ENCODE measurements at places on chromosomes 12 and 14.
A peak's percentile ranks its signal among the peaks of the same experiment; 100 is the strongest.

DNA sequence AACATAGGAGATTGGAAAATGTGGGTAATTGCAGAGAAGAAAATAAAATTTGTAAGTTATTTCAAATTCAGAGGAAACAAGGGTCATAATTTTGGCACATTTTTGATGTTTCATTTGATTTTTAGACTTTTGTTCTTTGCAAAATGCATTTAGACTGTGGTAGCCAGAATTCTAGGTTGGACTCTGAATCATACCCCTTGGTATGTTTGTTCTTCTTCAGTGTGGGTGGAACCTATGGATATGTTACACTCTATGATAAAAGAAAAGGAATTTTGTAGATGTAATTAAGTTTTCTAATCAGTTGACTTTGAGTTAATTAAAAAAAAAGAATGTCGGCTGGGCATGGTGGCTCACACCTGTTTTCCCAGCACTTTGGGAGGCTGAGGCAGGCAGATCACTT lies 827.0 kb downstream of the AACS start:
- no peak for DNase-seq
- no peak overlapping the region for H3K27ac ChIP-seq
- no peaks in the 10 kb centered on the region for H3K4me1 ChIP-seq
- H3K36me3 ChIP-seq = no peaks in the 10 kb centered on the region
- H3K27me3 ChIP-seq = no peaks in the 10 kb centered on the region

DNA sequence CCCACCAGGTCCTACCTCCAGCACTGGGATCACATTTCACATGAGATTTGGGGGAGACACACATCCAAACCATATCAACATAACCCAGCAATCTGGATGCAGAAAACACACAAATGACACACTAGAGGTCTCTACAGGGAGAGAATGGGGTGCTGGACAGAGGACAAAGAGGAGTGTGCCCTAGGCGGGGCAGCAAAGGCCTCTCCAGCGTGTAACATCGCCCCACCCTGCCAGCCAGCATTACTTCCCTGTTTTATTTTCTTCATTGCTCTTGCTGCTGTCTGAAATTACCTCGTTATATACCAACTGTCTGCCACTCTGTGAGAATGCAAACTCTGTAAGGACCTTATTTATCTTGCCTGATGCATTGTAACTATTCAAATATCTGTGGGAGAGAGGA lies 61.1 kb downstream of the RIMBP2 start:
- DNase-seq = no peak
- no peak overlapping the region for H3K27ac ChIP-seq
- H3K4me3 ChIP-seq = no peak overlapping the region
- H3K27me3 ChIP-seq = no peaks in the 10 kb centered on the region

GRCh38 chr14:59482541-59483331 lies 1.5 kb downstream of the L3HYPDH start:
- peaks cover 19% of the 10 kb centered on the region for H3K4me1 ChIP-seq
- H3K27ac ChIP-seq = peak overlapping the region; percentile 80
- H3K27me3 ChIP-seq = no peaks in the 10 kb centered on the region
- no peak for DNase-seq
- H3K4me3 ChIP-seq = no peak overlapping the region

- DNase-seq = no peak
- no peak overlapping the region for H3K4me3 ChIP-seq
- no peaks in the 10 kb centered on the region for H3K27me3 ChIP-seq
- H3K27ac ChIP-seq = no peak overlapping the region
- no peaks in the 10 kb centered on the region for H3K4me1 ChIP-seq
These were observed 21.8 kb upstream of the SPPL3 start for GRCh38 chr12:120925740-120926563.

DNA sequence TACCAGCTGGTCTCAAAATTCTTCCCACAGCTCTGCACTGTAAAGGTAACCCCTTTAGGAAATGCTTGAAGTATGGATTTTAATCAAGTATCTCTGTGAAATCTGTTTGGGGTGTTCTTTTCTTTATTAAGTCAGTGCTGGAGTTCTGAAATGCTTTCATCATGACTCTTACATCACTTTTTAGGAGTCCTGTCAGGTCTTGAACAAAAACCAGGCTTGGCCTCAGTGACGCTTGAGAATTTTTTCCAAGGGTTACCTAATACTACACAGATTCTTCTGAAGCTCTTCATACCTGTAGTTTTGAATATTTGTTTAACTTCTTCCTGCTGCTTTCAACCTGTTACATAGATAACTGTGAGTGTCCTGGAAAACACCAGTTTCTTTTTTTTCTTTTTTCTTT lies 47.0 kb upstream of the KCNH3 start:
- H3K27me3 ChIP-seq = no peaks in the 10 kb centered on the region
- no peaks in the 10 kb centered on the region for H3K4me1 ChIP-seq
- DNase-seq = no peak
- H3K36me3 ChIP-seq = no peaks in the 10 kb centered on the region
- H3K27ac ChIP-seq = no peak overlapping the region

DNA sequence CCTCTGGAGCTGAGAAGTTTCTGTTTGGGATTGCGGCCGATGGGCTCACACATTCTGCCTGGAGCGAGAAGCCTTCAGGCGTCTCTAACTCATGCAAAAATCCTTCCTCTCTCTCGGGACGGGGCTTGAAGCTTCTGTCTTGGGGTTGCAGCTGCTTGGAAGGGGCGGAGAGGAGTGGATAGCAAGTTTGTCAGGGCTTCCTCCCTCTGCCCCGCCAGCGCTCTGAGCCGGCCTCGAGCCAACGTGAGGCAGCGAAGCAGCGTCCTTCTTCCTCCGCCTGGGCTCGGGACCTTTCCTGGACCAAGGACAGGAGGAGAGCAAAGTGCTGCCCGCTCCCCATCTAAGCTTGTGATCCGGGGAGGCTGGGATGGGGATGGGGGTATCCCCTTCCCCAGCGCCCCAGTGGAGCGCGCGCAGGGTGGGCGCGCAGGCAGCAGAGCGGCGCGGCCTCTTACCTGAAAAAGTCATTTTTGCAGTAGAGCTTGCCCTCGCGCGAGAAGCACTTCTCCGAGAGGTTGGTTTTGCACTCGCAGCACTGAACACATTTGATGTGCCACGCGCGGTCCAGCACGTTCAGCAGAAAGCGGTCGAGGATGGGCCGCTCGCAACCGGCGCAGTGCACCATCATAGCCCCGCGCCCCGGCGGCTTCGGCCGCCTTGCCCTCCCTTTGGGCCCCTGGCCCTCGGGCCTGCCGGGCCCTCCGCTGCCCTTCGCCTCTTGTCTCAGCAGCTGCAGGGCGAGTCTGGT lies 626 bp downstream of the LHX5 start:
- H3K27me3 ChIP-seq = peaks cover 20% of the 10 kb centered on the region
- no peak overlapping the region for H3K27ac ChIP-seq
- no peak overlapping the region for H3K4me3 ChIP-seq
- H3K4me1 ChIP-seq = peaks cover 6% of the 10 kb centered on the region
- no peak for DNase-seq
